Type B pancreatic cell (in vitro differentiated cells): ENCODE measurements at places on chromosomes 13 and 19.

DNA sequence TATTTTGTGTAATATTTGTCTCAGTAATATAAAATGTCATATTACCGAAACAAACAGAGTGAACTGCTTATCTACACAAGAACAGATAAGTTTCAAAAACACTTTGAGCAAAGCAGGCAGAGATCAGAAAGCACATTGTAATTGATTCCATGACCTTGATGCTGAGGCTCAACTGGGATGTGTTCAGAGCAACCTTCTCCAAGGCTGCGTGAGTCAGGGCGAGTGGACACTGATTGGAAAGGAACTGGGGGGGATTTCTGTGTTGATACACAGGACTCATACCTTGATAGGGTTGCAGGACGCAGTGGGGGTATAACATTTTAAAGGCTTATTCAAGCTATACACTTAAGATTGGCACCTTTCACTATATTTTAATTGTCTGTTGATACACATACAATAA is 1136.3 kb downstream of the UQCRFS1 start:
- H3K27ac ChIP-seq = no peak overlapping the region
- H3K36me3 ChIP-seq = no peaks in the 10 kb centered on the region
- no peaks in the 10 kb centered on the region for H3K4me1 ChIP-seq
- no peak for DNase-seq

GRCh38 chr13:40502236-40502635 is 164.2 kb downstream of the FOXO1 start:
- H3K27ac ChIP-seq = no peak overlapping the region
- H3K4me3 ChIP-seq = no peak overlapping the region
- DNase-seq = no peak
- H3K27me3 ChIP-seq = no peaks in the 10 kb centered on the region

DNA sequence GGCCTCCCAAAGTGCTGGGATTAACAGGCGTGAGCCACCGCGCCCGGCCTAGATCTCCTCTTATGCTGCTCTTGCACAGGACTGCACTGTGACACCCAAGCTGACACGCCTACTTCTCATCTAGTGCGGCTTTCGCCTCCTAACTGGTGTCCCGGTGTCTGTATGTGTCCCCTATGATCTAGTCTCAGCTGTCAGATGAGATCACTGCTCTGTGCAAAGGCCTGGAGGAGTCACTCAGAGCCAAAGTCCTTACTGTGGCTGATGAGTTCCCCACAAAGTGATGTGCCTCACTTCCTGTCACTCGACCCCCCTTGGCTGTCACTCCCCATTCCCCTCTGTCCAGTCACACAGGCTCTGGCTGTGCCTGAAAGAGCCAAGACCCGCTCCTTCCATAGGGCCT is 2.5 kb downstream of the ZNF556 start:
- H3K27me3 ChIP-seq = no peaks in the 10 kb centered on the region
- H3K4me3 ChIP-seq = no peak overlapping the region
- H3K36me3 ChIP-seq = no peaks in the 10 kb centered on the region

DNA sequence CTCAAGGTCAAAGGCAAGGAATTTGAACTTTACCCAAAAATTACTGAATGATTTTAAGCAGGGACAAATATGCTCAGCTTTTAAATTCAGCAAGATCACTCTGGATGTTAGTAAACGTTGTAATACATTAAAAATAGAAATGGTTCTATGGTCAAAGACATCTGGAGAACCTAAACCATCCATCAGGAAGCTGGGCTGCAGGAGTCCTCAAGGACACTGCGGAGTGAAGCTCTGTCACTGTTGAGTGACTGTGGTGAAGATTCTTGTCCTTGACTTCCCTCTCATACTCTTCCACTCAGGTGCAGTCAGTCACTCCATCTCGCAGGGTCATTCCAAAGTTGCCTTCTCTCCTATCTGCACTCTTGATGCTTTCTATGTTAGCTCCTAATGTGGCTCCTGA is 450.7 kb downstream of the FOXO1 start:
- no peaks in the 10 kb centered on the region for H3K36me3 ChIP-seq
- no peaks in the 10 kb centered on the region for H3K4me1 ChIP-seq
- H3K4me3 ChIP-seq = no peak overlapping the region
- H3K27ac ChIP-seq = no peak overlapping the region

DNA sequence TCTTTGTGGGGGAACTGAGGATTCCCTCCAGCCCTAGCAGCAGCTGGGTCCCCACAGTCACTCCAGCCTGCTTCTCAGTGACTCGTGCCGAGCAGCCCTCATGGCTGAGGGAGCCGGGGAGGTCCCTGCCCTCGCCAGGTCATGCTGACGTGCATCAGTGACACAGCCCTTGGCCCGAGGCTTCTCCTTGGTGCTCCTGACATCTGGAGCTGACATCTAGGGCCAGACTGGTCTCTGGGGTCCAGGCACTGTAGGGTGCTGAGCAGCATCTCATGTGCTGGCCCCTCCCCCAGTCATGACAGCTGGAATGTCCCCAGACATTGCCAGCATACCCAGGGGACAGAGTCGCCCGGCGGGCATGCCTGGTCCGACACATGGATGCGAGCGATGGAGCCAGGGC is 14.4 kb downstream of the COMP start:
- H3K27ac ChIP-seq = no peak overlapping the region
- H3K27me3 ChIP-seq = peaks cover 12% of the 10 kb centered on the region
- H3K36me3 ChIP-seq = no peaks in the 10 kb centered on the region
- H3K4me1 ChIP-seq = no peaks in the 10 kb centered on the region
- no peak overlapping the region for H3K4me3 ChIP-seq

- no peaks in the 10 kb centered on the region for H3K27me3 ChIP-seq
- H3K4me1 ChIP-seq = no peaks in the 10 kb centered on the region
- H3K36me3 ChIP-seq = peaks cover 5% of the 10 kb centered on the region
- DNase-seq = peak; percentile 7
Measured at GRCh38 chr13:45292176-45292575, 48.8 kb downstream of the TPT1 start.

DNA sequence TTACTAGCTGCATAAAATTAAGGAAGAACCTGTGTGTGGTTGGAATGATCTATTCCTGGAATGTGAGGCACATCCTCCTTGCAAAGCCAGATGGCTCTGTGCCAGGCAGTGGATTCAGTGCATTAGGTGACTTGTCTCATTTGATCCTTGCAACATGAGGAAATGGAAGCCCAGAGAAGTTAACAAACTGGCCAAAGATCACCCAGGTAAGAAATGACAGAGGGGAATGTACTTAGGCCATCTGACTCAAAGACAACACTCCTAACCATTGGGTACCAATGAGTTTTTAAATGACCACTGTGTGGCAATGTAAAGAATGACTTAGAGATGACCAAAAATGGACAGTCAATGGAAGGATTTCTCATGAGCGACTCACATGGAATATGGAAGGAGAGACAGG is 114.2 kb upstream of the RXFP2 start:
- peaks cover 4% of the 10 kb centered on the region for H3K4me1 ChIP-seq
- H3K27me3 ChIP-seq = no peaks in the 10 kb centered on the region
- no peak overlapping the region for H3K27ac ChIP-seq
- no peaks in the 10 kb centered on the region for H3K36me3 ChIP-seq

- peaks cover 28% of the 10 kb centered on the region for H3K4me1 ChIP-seq
- H3K27ac ChIP-seq = no peak overlapping the region
- no peaks in the 10 kb centered on the region for H3K27me3 ChIP-seq
- no peak overlapping the region for H3K4me3 ChIP-seq
Measured at GRCh38 chr13:112770504-112770903, 80.7 kb downstream of the ATP11A start.

- DNase-seq = peak; percentile 43
- peaks cover 13% of the 10 kb centered on the region for H3K27me3 ChIP-seq
- no peak overlapping the region for H3K27ac ChIP-seq
- H3K36me3 ChIP-seq = no peaks in the 10 kb centered on the region
Measured at GRCh38 chr19:28509079-28509895, 703.7 kb downstream of the UQCRFS1 start.

DNA sequence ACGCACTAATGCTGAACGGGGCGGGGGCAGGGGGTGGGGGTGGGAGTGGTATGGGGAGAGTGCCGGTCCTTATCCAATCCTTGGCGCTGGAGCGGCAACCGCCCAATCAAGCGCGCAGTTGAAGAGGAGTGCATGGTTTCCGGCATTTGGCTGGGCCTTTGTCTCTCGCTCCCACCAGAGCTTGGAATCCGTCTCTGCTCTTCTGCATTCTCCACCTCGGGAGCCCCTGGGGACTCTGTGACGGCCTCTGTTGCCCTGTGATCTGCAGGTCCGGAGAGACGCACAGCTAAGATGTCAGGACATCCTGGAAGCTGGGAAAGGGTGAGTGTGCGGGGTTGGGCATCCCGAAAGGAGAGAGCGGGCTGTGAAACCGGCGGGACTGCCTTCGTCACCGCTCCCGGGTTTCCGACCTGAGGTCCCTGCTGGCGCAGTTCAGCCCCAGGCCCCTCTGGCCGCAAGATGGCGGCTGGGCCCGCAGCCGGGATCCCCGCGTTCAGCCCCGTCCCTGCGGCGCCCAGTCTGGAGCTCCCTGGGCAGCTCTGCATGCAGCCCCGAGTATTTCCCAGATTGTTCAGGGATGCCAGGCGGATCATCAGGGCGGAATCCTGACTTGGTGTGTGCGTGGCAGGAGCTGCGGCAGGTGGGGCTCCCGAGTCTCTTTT is 53.6 kb upstream of the ZNF254 start:
- no peaks in the 10 kb centered on the region for H3K27me3 ChIP-seq
- peak overlapping the region; percentile 100 for H3K27ac ChIP-seq
- H3K4me1 ChIP-seq = peaks cover 10% of the 10 kb centered on the region
- peak; percentile 87 for DNase-seq
